NCI-H2107 (cell line): ENCODE measurements at places on chromosomes 4 and X.

DNA sequence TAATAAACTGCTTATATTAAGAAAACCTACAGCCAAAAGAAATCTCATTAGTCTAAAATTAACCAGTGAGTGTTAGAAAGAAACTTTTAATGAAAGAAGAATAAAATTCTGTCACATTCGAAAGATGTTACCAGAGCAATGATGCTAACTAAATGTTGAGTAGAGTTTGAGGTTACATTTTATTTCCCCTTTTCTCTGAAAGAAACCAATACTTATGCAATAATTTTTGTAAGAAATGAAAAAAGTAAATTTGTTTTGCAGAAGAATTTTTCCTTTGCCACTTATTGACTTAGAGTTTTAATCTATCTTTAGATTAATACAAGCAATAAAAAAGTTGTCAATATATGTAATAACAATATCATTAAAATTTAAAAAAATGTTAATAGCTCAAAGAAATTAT is 574.0 kb upstream of the GALNTL6 start:
- DNase-seq, result no peak

DNA sequence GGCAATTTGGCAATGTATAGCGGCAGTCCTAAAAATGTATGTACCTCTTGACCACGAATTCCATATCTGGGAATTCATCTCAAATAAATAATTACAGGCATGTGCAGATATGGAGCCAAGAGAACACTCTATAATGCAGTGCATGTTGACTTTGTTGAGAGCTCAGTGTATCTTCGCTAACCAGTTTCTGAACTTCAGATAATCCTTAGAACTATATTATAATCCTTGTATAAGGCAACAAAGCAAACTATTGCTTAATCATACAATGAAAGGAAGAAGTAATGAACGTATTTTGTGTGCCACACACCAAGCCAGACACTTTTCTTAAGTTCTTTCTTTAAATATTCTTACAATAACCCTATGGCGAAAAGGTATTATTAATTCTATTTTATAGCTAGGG is 168.5 kb downstream of the SMIM20 start:
- no peak for DNase-seq

GRCh38 chrX:67317725-67318124 is 226.1 kb upstream of the AR start:
- no peak for DNase-seq

DNA sequence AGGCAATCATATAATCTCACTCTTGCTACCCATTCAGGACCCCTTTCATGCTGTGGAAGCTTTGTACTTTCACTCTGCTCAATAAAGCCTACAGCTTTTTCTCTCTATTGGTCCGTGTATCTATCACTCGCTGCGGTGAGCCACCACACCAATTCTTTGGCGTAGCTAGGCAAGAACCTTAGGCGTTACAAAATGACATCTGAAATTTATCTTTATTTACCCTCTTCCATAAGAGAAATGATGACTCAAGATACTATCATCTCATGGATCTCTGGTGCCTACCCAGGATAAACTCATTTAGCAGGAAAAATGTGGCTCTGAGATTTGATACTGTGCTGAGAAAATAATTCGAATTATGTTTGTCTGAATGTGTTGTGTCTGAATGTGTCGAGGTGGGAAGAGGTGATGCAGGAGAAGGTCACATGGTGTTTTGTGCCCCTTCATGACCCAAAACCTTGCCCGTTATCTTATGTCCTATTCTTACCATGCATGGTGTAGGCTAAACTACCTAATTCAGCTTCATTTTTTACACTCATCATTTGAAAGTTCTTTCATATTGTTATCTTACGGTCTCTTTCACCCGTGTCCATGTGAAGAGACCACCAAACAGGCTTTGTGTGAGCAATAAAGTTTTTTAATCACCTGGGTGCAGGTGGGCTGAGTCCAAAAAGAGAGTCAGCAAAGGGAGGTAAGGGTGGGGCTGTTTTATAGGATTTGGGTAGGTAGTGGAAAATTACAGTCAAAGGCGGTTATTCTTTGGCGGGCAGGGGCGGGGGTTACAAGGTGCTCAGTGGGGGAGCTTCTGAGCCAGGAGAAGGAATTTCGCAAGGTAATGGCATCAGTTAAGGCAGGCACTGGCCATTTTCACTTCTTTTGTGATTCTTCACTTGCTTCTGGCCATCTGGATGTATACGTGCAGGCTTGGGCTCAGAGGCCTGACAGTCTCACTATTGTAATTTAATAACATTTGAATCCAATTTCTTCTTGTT is 41.6 kb upstream of the GIMD1 start:
- no peak for DNase-seq

DNA sequence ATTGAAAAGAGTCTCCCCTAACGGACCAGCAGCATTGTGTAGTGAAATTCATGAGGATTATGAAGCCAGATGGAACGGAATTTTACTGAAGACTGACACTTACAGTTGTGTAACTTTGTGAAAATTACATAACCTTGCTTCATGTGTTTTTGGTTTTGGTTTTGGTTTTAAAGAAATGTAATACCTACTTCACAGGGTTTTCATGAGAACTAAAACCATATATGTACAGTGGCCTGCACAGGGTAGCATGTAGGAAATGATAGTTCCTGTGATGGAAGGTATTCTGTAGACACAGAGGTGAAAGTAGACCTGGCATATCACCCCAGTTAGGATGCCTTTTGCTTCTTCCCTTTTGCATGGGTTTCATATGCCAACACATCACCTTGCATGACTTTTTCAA is 247.0 kb downstream of the BANK1 start:
- no peak for DNase-seq

- DNase-seq, result no peak
Measured at GRCh38 chr4:60404027-60404426, 796.1 kb upstream of the ADGRL3 start.

GRCh38 chrX:83906921-83907320 is 46.0 kb downstream of the CYLC1 start:
- no peak for DNase-seq

DNA sequence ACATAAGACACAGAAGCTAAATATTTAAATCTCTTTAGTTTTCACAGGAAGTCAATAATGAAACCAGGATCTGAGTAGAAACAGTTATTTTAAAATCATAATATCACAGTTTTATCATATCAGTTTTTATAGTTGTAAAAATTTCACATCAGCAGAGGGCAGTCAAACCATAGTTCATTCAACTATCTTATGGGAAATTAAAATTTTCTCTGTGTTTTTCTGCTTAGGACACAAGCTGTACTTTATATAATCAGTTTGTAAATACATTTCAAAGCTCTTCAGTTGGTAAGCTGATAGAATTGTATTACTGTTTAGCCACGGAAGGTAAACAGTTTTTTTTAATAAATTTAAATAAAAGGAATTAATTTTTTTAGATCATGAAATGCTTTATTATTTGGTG is 204.8 kb upstream of the NUDT6 start:
- DNase-seq, result no peak
